ENCODE measurements at places on chromosomes 12 and 14.

- no peak for DNase-seq
Observed at GRCh38 chr12:70327541-70327940, 38.5 kb upstream of the KCNMB4 start.

DNA sequence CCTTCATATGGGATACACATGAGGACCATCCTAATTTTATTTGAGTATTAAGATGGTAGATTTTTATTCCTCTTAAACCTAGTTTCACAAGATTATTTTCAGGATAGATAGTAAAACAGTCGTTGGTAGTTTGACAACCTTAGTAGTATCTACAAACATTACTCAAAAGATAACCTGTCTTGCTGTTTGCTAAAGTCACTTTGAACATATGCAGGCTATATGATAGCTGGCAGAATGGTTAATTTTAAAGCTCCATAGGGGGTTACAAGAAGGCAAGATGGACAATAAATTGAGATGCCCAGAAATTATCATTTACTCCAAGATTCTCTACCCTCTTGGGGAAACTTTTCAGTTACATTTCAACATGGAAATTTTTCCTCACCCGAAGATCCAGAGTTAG lies 525.7 kb downstream of the SOX5 start:
- DNase-seq: no peak

DNA sequence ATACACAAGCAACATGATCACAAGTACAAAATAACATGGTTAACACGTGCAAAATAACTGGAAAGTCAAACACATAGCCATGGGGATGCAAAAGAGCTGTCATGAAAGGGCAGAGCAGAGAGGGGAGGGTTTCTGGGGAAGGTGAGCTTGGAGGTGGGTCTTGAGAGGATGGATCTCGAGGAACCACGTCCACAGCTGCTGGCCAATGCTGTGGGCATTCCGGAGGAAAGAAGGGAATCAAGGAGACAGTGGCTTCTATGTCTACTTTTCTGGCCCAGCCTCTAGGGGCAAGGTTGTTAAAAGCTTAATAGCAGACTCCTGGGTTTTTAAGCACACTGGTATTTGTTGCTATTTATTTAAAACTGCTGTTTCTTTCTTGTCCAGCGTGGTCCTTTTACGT lies 8.4 kb upstream of the MYH7 start:
- DNase-seq: no peak

- no peak for DNase-seq
Observed at GRCh38 chr14:91418387-91419043, 895 bp upstream of the CCDC88C start.

GRCh38 chr12:103840462-103840875 lies 565 bp downstream of the NT5DC3 start:
- DNase-seq: no peak

Data from esophagus muscularis mucosa (tissue), 4 donors.